ENCODE measurements at places on chromosomes 12 and 14.

DNA sequence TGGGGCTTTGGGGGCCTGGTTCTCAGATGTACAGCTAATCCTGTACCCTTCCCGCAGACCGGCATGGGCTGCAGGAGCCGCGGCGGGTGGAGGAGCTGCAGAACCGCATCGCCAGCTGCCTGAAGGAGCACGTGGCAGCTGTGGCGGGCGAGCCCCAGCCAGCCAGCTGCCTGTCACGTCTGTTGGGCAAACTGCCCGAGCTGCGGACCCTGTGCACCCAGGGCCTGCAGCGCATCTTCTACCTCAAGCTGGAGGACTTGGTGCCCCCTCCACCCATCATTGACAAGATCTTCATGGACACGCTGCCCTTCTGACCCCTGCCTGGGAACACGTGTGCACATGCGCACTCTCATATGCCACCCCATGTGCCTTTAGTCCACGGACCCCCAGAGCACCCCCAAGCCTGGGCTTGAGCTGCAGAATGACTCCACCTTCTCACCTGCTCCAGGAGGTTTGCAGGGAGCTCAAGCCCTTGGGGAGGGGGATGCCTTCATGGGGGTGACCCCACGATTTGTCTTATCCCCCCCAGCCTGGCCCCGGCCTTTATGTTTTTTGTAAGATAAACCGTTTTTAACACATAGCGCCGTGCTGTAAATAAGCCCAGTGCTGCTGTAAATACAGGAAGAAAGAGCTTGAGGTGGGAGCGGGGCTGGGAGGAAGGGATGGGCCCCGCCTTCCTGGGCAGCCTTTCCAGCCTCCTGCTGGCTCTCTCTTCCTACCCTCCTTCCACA is 7.6 kb downstream of the NR4A1 start:
- DNase-seq: no peak

DNA sequence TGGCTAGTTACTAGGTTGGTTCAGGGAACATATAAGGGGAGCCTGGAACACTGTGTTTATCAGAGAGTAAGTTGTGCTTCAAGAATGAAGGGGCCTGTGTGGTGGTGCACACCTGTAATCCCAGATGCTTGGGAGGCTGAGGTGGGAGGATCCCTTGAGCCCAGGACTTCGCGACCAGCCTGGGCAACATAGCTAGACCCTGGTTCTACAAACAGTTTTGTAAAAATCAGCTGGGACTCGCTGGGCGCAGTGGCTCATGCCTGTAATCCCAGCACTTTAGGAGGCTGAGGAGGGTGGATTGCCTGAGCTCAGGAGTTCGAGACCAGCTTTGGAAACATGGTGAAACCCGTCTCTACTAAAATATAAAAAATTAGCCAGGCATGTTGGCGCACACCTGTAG is 42.1 kb upstream of the GPR132 start:
- no peak for DNase-seq

DNA sequence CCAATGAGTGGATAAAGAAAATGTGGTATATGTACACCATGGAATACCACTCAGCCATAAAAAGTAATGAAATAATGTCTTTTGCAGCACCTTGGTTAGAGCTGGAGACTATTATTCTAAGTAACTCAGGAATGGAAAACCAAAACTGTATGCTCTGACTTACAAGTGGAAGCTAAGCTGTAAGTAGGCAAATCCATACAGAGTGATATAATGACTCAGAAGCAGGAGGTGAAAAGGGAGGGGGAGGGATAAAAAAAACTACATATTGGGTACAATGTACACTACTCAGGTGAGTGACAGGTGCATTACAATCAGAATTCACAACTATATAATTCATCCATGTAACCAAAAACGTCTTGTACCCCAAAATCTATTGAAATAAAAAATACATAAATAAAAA is 15.1 kb upstream of the CLEC1A start:
- DNase-seq: no peak

DNA sequence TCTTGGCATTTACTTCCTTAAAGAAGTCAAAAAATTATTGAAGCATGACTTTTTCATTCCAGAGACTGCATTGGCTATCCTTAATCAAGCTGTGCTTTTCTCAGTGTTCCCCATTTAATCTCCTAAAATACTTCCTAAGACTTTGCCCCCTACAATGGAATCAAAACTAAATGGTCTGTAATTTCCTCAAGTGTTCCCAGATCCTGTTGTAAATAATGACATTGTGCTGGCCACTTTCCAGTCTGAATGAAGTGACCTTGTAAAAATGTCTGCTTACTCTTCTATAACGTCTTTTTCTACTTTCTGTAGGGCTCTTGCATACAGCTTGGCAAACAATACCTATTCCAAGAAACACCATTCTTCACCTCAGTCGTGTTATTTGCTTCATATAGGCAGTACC is 45.3 kb upstream of the MBIP start:
- DNase-seq: no peak

GRCh38 chr12:119664642-119665041 is 3.3 kb upstream of the PRKAB1 start:
- DNase-seq: no peak

DNA sequence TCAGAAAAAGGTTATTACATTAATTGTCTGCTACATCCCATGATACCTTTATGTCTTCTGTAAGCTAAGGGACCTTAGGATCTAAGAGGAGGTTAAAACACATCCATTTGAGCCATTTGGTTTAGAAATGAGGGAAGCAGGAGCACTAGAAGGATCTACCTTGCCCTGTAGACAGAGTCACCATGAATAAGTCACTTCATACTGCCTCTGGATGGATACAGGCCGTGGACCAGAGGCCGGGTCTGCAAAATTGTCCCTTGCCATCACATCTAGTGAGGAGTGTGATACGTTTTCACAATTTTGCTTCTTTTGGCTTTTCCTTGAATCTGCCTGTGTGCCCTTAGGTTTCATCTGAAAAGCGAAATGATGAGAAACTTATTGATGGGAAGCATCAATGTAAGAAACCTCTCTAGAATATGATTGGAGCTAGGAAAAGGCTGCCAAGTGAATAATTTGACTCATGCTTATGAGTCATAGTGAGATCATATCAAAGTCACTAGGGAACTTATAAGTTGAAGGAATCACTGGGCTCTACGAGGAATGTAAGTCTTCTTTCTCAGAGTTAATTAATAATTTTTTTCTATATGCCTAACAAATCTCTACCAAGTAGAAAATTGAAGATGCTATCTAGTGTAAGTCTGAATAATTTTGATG is 10.8 kb downstream of the GLRX5 start:
- DNase-seq: no peak

DNA sequence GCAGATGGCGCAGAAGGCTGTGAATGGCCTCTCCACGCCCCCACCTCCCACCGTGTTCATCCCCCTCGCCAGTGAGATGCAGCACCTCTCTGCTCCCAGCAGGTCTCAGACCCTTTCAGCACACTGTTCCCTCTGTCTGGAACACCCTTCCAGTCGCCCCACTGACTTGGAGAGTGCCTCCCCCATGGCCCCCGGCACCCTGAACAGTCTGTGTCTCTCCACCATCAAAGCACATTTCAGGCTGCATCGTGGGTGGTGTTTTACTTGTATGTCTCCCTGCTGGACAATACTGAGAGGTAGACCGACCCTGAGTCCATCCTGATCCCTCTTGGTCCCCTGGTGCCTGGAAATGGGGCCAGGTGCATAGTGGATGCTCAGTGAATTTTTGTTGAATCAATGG is 34.9 kb downstream of the CACNA2D4 start:
- no peak for DNase-seq

GRCh38 chr12:130952171-130952954 is 1.3 kb upstream of the ADGRD1 start:
- no peak for DNase-seq

GRCh38 chr12:123453165-123453564 is 4.8 kb upstream of the SNRNP35 start:
- DNase-seq: no peak

- no peak for DNase-seq
These were observed 4.5 kb upstream of the KLHL33 start for GRCh38 chr14:20440465-20440864.

- no peak for DNase-seq
These were observed 32.5 kb downstream of the VWF start for GRCh38 chr12:6091786-6092566.

DNA sequence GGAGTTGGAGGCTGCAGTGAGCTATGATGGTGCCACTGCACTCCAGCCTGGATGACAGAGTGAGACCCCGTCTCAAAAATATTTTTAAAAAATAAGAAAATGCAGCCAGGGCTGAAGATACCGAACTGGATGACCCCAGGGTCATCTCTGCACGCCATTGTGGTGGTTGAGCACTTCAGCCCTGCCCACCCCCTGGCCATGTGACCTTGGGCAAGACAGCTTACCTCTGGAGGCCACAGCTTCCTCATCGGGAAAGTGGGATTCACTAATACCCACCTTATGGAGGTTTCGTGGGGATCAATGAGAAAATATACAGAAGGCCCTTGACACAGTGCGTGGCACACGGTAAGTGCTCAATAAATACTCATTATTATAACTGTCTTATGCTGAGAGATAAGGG is 25.5 kb downstream of the MVK start:
- DNase-seq: no peak

- DNase-seq: no peak
These were observed 711.8 kb upstream of the LRFN5 start for GRCh38 chr14:40894846-40895245.

DNA sequence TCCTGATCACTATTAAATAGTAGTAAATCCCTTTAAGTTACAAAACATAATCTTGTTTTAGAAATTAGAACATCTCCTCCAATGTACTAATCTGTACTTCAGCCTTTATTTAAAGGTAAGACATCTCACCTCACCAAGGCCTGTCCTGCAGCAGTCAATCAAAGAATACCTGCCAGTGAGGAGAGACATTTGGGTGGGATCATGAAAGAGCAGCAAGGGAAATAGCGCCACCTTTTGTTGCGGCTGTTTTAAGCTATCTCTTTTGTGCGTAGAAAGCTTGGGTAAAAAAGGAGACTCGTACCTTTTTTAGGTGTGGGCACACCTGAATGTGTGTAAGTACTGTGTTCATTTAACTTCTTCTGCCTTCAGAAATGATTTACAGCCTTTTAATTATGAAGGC is 117.8 kb upstream of the TMTC1 start:
- DNase-seq: no peak

- DNase-seq: no peak
These were observed 5.8 kb upstream of the PSMC6 start for GRCh38 chr14:52701223-52701622.

GRCh38 chr12:45349916-45350315 is 134.0 kb downstream of the ANO6 start:
- DNase-seq: no peak

DNA sequence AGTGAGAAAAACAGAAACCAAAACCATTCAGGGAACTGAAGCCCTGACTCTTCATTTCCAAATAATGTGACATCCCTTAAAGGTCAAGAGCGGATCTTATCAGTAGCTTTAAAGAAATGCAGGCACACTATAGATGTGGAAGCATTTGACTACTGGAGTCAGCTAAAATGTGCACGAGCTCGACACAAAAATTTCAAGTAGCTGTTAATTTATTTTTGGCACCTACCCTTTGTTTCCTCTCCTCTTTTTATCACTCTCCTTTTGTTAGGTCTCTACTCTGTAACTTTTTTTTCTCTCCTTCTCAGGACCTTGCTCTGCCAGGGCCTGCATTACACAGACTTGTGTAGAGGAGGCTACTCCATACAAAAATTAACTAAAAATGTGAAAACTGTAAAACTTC is 58.3 kb downstream of the FGD6 start:
- DNase-seq: no peak

Data from stimulated activated CD4-positive, alpha-beta T cell treated with anti-CD3 and anti-CD28 coated beads, Interleukin-12 subunit alpha, Interleukin-12 subunit beta, amount 100 ng/mL, for 24 hours (primary cell).